ENCODE measurements at places on chromosomes 6 and 20.

DNA sequence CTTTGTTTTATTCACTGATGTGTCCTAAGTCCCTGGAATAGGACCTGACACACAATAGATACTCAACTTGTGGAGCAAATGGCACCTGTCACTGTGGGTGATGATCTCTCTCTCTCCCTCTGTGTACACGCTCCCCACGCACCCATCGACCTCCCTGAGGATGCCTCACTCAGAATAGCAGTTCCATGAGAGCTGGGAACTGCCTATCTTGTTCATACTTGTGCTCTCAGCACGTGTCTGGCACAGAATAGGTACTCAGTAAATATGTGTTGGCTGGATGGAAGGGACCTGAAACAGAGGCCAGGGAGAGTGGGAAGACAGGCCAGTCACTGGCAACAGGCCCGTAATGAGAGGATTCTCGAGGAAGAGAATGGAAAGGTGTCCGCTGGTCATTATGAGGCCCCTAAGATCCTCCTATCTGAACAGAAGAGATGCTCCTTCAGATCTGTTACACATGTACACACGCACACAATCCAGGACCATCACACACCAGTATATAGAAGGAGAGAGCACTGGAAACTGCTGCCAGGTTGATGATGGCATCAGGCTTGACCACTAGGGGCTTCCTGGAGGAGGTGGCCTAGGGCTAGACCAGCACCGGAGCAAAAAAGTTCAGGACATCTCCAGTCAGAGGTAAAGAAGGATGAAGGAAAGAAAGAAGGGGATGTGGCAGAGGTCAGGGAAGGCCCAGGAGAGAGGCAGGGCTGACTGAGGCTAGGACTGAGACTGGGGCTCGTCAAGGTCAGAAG, 30.9 kb downstream of the VEGFA start:
- no peak for DNase-seq

GRCh38 chr6:156857573-156857972, 80.4 kb downstream of the ARID1B start:
- no peak for DNase-seq

DNA sequence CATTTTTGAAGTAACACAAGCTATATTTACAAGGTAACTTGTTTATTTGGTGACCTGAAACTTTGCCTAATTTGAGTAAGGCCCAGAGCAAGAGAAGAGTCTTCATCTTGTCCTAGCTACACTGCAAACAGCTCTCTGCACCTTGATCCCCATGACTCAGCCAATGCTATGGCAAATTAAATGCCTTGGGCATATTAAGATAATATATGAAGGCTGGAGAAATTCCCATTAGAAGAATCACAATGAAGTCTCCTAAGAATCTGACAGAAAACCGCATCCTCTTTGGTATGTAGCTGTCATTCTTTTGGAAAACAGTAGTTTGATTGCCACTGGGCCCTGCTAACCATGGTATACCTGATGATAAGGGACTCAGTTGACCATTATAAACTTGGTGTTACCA, 204.5 kb downstream of the UBE3D start:
- no peak for DNase-seq

- DNase-seq: peak; percentile 75
Measured at GRCh38 chr6:35754452-35755277, 17.8 kb downstream of the ARMC12 start.

DNA sequence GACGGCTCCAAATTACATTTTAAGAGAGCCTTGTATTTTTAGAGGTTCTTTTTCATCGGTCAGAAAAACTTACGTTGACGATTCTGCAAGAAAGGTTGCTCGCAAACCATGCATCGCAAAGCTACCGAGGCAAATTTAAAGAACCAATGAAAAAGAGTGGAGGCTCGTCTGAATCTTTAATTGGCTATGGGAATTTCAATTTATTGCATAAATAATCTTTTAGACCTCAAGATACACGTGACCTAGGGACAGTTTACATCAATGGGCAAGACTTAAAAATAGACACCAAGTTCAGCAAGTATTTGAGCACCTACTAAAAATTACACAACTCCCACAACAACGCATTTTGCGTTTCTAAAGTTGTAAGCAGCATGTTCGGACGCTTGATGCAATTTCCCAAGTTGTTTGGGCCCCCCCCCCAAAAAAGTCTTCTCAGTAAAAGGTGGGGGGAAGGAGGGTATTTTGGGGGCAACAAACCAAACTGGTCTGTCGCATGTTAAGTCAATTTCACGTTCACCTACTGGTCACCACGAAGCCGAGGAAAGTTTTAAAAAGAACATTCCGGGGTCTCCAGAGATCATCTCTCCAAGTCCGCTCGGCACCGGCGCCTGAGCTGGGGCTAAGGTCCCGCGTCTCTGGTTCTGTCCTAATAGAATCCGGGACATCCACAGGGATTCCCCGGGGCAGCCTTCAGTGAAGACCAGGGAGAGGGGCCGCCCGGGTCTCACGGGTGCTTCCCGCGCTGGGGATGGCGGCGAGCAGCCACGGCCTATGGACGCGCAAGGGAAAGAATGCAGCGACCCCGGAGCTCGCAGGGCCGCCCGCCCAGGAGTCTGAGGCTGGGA, 851 bp downstream of the SNX5 start:
- DNase-seq: peak; percentile 65

DNA sequence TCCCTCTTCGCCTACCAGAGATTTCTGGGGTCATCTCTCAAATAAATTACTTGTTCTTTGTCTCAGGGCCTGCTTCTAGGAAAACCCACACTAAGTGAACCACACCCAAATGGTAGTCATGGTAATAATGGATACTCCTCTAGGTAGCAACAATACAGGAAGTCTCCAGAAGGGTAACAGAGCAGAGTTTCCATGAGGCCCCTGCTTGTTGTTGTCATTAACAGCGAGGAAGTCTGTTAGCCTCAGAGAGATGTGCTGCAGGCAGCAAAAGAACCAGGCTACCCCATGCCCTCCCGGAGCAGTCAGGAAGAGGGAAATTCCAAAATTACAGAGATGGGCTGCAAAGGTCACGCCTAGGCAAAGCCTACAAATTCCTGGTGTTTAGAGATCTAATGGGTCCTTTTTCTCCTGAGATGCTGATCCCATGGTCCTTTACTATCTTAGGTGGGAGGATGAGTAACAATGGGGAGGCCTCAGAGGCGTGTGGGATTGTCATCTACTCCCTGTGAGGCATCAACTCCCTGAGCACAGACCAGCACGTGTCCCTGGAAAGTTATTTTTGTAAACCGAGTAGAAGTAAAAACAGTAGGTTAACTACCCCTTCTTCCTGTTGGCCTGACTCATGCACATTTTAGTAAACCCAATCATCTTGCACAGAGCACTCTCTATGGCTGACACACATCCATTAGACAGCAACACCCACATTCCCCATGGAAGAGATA, 10.1 kb downstream of the ISM1 start:
- DNase-seq: no peak

DNA sequence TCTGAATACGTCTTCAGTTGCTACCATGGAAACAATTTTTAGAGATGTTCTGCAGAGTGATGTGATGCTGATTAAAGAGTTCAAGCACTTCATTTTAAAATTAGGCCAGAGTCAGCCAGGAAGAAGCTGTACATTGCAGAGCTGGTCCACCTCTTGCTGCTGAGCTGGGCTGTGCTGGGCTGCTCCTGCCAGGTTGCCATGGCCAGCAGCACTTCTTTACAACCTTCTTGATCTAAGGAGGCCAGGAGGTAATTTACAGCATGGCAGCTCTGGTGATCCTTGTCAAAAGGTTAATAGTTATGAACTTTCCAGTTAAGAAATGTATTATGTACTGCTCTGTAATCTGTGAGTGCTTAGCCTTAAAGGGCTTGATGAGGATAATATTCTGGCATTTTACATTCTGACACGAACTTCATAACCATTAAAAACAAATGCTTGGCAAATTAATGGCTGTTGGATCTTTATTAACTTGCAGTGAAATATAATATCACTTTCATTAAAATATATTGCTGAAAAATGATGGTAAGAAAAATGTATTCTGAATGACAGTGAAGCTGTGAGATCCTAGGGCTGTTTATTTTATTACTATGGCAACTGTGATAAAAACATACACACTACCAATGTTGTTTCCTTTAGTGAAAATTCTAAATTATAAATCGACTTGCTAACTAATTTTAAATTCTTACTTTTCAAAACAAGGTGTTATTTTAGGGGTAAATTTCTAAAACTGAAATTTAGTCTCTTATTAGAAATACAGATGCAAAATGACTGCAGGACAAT, 259.7 kb downstream of the RFPL4B start:
- no peak for DNase-seq

All from NCI-H446 (cell line).